ENCODE measurements at places on chromosomes 6 and 20.
A peak's percentile ranks its signal among the peaks of the same experiment; 100 is the strongest.

DNA sequence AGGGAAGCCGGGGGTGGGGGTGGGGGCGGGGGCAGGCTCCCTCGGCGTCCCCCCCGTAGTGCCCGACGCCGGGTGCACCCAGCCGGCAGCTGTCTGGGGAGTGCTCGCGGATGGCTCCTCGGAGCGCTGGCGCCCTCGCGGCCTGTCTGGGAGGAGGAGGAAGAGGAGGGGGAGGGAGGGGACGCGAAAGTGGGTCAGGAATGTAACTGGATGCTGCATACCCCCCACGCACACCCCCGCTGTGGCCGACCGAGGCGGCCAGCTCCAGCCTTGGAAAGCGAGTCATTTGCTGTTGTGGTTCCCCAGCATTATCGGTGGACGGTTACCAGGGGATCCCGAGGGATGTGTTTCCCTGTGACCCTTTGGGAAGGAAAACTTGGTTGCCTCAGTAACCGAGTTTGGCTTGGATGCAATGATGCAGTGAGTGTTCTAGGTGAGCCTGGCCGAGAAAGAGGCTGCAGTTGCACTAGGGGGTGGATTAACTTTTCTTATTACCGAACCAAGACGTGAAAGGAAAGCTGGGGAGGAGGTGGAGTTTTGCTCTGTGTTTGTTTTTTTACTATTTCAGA lies 55.2 kb upstream of the RREB1 start:
- H3K4me3 ChIP-seq: peak overlapping the region; percentile 94
- H3K27ac ChIP-seq: peak overlapping the region; percentile 29
- no peaks in the 10 kb centered on the region for H3K36me3 ChIP-seq
- H3K4me1 ChIP-seq: peaks cover 82% of the 10 kb centered on the region
- no peaks in the 10 kb centered on the region for H3K27me3 ChIP-seq
- DNase-seq: peak; percentile 58

- H3K27me3 ChIP-seq: peaks cover 5% of the 10 kb centered on the region
- H3K4me1 ChIP-seq: no peaks in the 10 kb centered on the region
- H3K36me3 ChIP-seq: no peaks in the 10 kb centered on the region
- H3K27ac ChIP-seq: no peak overlapping the region
These were observed 233.8 kb downstream of the SIM1 start for GRCh38 chr6:100230953-100231316.

- no peaks in the 10 kb centered on the region for H3K4me1 ChIP-seq
- no peak for DNase-seq
- H3K27ac ChIP-seq: no peak overlapping the region
- no peaks in the 10 kb centered on the region for H3K27me3 ChIP-seq
- no peaks in the 10 kb centered on the region for H3K36me3 ChIP-seq
These were observed 82.7 kb downstream of the JAG1 start for GRCh38 chr20:10590950-10591671.

GRCh38 chr6:136181861-136182260 lies 68.2 kb downstream of the MTFR2 start:
- H3K4me1 ChIP-seq: no peaks in the 10 kb centered on the region
- no peak overlapping the region for H3K27ac ChIP-seq
- no peaks in the 10 kb centered on the region for H3K27me3 ChIP-seq
- H3K4me3 ChIP-seq: no peak overlapping the region
- H3K36me3 ChIP-seq: no peaks in the 10 kb centered on the region

GRCh38 chr6:31476515-31477139 lies 21.3 kb upstream of the MICB start:
- DNase-seq: no peak
- no peaks in the 10 kb centered on the region for H3K27me3 ChIP-seq
- H3K4me1 ChIP-seq: no peaks in the 10 kb centered on the region
- no peak overlapping the region for H3K4me3 ChIP-seq

- DNase-seq: peak; percentile 36
- H3K36me3 ChIP-seq: no peaks in the 10 kb centered on the region
- no peaks in the 10 kb centered on the region for H3K27me3 ChIP-seq
- H3K4me3 ChIP-seq: no peak overlapping the region
- H3K27ac ChIP-seq: peak overlapping the region; percentile 45
These were observed 65.8 kb upstream of the CD93 start for GRCh38 chr20:23151885-23152284.

DNA sequence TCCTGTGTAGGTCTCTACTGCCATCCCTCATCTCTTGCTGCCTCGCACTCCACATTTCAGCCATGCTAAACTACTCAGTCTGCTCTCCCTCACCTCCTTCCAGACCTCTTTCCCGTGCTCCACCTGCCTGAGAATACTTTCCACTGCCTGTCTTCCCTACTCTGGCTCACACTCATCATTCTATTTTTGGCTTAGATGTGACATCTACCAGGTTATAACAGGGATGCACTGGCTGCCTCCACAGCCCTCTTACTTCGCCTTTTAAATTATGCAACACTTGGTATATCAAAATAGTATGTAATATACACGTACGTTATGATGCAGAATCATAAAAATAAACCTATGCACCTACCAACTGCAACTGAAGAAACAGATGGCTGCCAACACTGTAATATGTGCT lies 222.8 kb upstream of the DTNBP1 start:
- no peak for DNase-seq
- H3K27ac ChIP-seq: no peak overlapping the region
- H3K27me3 ChIP-seq: no peaks in the 10 kb centered on the region
- H3K36me3 ChIP-seq: no peaks in the 10 kb centered on the region
- peaks cover 24% of the 10 kb centered on the region for H3K4me1 ChIP-seq

GRCh38 chr6:130367767-130368166 lies 1.9 kb downstream of the TMEM200A start:
- DNase-seq: no peak
- no peaks in the 10 kb centered on the region for H3K36me3 ChIP-seq
- peak overlapping the region; percentile 78 for H3K4me3 ChIP-seq
- H3K4me1 ChIP-seq: no peaks in the 10 kb centered on the region
- H3K27me3 ChIP-seq: no peaks in the 10 kb centered on the region

DNA sequence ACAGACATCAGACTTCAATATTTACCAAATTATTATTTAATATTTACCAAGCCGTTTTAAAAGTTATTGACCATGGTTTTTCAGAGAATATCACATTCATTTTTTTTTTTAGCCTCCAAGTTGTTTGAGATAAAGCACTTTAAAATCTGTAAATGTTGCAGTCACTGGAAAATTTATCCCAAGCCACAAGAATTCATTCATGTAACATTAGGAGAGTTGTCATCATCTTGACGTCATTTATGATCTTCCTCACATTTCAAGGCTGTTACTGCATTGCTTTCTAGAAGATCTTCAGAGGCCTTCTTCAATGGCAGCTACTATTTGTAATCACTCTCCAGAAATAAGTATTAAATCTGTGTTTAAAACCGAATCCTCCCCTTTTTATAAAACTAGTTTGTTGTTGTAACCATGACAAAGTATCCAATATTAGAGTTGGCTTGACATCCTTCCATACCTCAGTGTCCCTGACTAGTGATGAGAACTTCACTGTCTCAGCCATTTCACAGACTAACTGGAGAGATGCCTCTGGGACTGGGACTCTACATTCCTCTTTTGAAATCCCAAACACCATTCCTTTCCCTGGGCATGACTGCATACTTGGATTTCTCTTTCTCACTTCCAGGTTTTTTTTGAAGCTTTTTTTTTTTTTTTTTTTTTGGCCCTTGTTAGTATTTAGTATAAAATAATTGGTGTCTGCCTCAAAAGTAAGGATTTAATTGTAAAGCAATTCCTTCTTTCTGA lies 100.1 kb downstream of the ZFAND3 start:
- no peaks in the 10 kb centered on the region for H3K27me3 ChIP-seq
- no peaks in the 10 kb centered on the region for H3K36me3 ChIP-seq
- no peak overlapping the region for H3K4me3 ChIP-seq
- peaks cover 7% of the 10 kb centered on the region for H3K4me1 ChIP-seq
- DNase-seq: no peak

DNA sequence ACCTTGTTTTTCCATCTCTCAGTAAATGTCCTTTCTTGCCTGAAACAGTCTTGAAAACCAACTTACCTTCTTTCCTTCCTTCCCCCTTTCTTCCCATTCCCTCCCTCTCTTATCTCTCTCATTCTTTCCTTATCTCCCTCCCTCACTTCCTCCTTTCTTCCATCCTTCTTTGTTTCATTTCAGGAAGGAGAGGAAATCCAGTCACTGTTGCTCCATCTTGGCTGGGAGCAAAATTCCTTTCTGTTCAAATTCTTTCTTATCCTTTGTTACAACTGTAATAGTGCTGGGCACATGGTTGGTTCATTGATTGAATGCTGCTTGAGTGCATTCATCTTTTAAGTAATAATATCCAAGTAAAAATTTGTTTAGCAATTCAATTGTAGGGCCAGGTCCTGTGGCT lies 17.4 kb upstream of the TCP11 start:
- H3K4me3 ChIP-seq: no peak overlapping the region
- H3K27me3 ChIP-seq: peaks cover 4% of the 10 kb centered on the region
- H3K4me1 ChIP-seq: no peaks in the 10 kb centered on the region
- no peaks in the 10 kb centered on the region for H3K36me3 ChIP-seq
- no peak overlapping the region for H3K27ac ChIP-seq

- H3K36me3 ChIP-seq: peaks cover 76% of the 10 kb centered on the region
- H3K4me1 ChIP-seq: no peaks in the 10 kb centered on the region
- no peak overlapping the region for H3K27ac ChIP-seq
- no peak for DNase-seq
- H3K27me3 ChIP-seq: no peaks in the 10 kb centered on the region
These were observed 40.7 kb downstream of the PYGB start for GRCh38 chr20:25288291-25289181.

DNA sequence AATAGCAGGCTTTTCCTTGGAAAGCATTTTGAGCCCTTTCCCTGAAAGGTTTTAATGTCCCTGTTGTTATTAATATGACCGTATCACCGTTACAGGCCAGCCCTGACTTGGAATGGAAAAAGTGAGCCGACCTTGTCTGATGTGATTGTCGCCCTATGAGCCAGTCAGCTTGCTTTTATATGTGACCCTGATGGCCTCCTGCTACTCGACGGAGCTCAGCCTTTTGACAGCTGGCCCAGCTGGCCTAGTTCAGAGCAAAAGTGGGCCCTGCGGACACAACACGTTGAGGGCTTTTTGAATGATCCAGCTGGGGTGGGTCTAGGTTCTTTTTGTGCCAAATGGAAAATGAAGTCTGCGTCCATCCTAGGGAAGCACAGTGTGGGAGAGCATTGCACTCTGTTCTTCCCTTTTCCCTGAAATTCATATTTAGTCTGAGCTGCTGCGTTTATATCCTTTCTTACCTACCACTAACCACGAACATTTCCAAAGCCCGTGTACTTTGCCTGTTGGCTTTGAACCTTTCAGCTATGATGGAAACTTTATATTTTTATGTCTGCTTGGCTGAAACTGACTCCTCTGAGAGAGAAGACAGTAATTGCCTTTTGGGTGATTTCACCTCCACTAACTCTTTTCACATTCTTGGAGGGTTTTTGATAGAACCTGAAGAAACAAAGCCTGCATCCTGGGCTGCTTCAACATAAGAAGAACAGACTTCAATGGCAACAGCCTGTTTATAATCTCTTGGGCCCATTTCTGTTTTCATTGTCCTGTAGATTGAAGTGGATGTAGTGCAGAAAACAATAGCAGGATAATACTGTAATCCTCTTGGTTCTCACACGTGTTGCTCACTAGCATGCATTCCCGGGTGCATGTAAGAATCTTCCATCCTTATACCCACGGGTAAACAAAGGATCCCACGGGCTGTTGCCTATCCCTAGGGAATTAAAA lies 121.8 kb upstream of the HDGFL1 start:
- H3K36me3 ChIP-seq: no peaks in the 10 kb centered on the region
- H3K27me3 ChIP-seq: no peaks in the 10 kb centered on the region
- H3K4me1 ChIP-seq: no peaks in the 10 kb centered on the region
- no peak overlapping the region for H3K4me3 ChIP-seq
- DNase-seq: no peak

DNA sequence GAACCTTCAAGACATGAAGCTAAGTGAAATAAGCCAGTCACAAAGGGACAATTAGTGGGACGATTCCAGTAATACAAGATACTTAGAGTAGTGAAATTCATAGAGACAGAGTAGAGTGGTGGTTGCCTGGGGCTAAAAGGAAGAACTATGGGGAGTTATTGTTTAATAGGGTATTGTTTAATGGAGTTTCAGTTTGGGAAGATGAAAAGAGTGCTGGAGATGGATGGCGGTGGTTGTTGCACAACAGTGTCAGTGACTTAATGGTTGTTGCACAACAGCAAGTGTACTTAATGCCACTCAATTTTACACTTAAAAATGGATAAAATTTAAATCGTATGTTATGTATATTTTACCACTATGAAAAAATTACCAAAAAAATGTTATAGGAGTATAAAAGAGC lies 209.7 kb upstream of the TENT5A start:
- no peaks in the 10 kb centered on the region for H3K4me1 ChIP-seq
- H3K27me3 ChIP-seq: no peaks in the 10 kb centered on the region
- no peaks in the 10 kb centered on the region for H3K36me3 ChIP-seq
- H3K4me3 ChIP-seq: no peak overlapping the region

- no peaks in the 10 kb centered on the region for H3K36me3 ChIP-seq
- no peaks in the 10 kb centered on the region for H3K27me3 ChIP-seq
- H3K4me1 ChIP-seq: no peaks in the 10 kb centered on the region
These were observed 189.5 kb upstream of the FLRT3 start for GRCh38 chr20:14526891-14527290.

GRCh38 chr6:5786321-5786968 lies 220.3 kb downstream of the NRN1 start:
- H3K27ac ChIP-seq: no peak overlapping the region

DNA sequence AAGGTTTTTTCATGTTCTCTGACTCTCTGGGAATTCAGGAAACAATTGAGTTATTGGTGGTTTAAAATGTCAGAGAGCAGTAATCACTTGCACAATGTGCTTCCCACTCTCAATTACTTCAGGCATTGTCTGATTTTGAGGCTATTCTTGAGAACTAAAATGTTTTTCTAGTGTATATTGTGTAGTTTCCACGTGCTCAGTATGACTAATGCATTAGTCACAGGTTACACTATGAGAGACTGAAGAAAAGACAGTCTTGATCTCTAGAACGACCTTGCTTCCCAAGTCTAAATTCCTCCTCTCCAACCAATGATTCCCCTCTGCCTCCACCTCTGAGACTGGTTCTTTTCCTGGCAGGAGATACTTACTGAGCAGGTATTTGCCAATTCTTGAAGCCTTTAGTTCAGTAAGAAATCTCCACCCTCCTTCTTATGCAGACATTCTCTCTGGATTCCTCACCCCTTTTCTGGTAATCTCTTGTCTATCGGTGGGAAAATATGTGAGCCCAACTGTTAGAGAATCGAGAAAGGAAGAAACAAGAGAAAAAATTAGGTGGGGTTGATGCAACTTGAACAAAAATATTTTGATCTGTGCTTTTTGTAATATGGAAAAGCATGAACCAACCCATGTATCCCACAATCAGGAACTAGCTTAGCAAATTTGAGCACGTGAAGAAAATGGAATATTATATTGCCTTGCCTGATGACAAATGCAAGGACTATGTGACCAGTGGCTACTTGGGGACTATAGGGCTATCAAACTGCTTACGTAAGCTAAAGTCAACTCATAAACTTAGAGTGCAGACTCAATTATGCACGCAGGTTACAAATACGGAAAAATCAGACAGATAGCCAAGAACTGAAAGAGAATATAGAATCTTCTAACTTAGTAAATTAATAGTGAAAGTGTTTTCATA lies 61.1 kb upstream of the SLC22A16 start:
- no peaks in the 10 kb centered on the region for H3K36me3 ChIP-seq
- DNase-seq: peak; percentile 80

- H3K4me1 ChIP-seq: no peaks in the 10 kb centered on the region
- DNase-seq: no peak
- peaks cover 14% of the 10 kb centered on the region for H3K27me3 ChIP-seq
- no peaks in the 10 kb centered on the region for H3K36me3 ChIP-seq
- no peak overlapping the region for H3K4me3 ChIP-seq
These were observed 19.4 kb downstream of the RSPO4 start for GRCh38 chr20:982754-983153.

Data from common myeloid progenitor, CD34-positive (primary cell).